ENCODE measurements at places on chromosomes 3 and 15. TPM values are rescaled to one million over a fixed set of nuclear protein-coding genes. Genes with fewer than 3 reads are reported as not detected.

PTH1R gene
- total RNA-seq: 2.7 TPM

KIF9 gene
- 6.0 TPM for total RNA-seq

IL16 gene
- total RNA-seq: under 0.01 TPM

FGF12 gene
- total RNA-seq: 0.24 TPM

CCDC50 gene
- 65.9 TPM for total RNA-seq

SLC35G2 gene
- total RNA-seq: 6.2 TPM

BSN gene
- total RNA-seq: under 0.01 TPM

MESP1 gene
- under 0.01 TPM for total RNA-seq

BFSP2 gene
- not detected for total RNA-seq

NBEAL2 gene
- total RNA-seq: 33.7 TPM

GOLGA8T gene
- total RNA-seq: not detected

RSRC1 gene
- total RNA-seq: 21.5 TPM

DUOXA2 gene
- not detected for total RNA-seq

PDZRN3 gene
- total RNA-seq: 0.24 TPM

CFAP91 gene
- total RNA-seq: 0.48 TPM

ACTC1 gene
- total RNA-seq: not detected

LMAN1L gene
- not detected for total RNA-seq

FBXO22 gene
- 82.4 TPM for total RNA-seq

NPAP1 gene
- total RNA-seq: not detected

FHIT gene
- 2.7 TPM for total RNA-seq

P2RY1 gene
- 21.1 TPM for total RNA-seq

PLCD1 gene
- 52.3 TPM for total RNA-seq

GNB4 gene
- total RNA-seq: 26.0 TPM

RTP3 gene
- not detected for total RNA-seq

ZNF860 gene
- 1.9 TPM for total RNA-seq

ADAMTSL3 gene
- 1.9 TPM for total RNA-seq

PIGZ gene
- total RNA-seq: 2.6 TPM

PEX11A gene
- total RNA-seq: 7.0 TPM

TMCO5A gene
- total RNA-seq: not detected

LCMT2 gene
- total RNA-seq: 3.9 TPM

HIGD2B gene
- not detected for total RNA-seq

SRGAP3 gene
- total RNA-seq: 22.6 TPM

ARHGEF26 gene
- total RNA-seq: 0.24 TPM

PIERCE2 gene
- 1.7 TPM for total RNA-seq

MEIS2 gene
- 4.9 TPM for total RNA-seq

KNL1 gene
- 1.1 TPM for total RNA-seq

CMTM8 gene
- total RNA-seq: 1.7 TPM

ISLR gene
- not detected for total RNA-seq

NOX5 gene
- not detected for total RNA-seq

CCR8 gene
- total RNA-seq: not detected

CYP1A2 gene
- not detected for total RNA-seq

LRRC31 gene
- 0.24 TPM for total RNA-seq

CCR4 gene
- total RNA-seq: not detected

PLCB2 gene
- total RNA-seq: not detected

CFAP100 gene
- not detected for total RNA-seq

PLCH1 gene
- total RNA-seq: under 0.01 TPM

IQCH gene
- total RNA-seq: 2.7 TPM

FBXL22 gene
- total RNA-seq: not detected

ZPLD1 gene
- total RNA-seq: 1.7 TPM

EFL1 gene
- 17.8 TPM for total RNA-seq

BOC gene
- total RNA-seq: 0.72 TPM

TPRG1 gene
- total RNA-seq: 0.24 TPM

SEMA3B gene
- 15.6 TPM for total RNA-seq

SLITRK3 gene
- total RNA-seq: not detected

HDC gene
- not detected for total RNA-seq

CTXN2 gene
- not detected for total RNA-seq
